NCI-H774 (cell line): ENCODE measurements at places on chromosomes 1 and 21.
A peak's percentile ranks its signal among the peaks of the same experiment; 100 is the strongest.

DNA sequence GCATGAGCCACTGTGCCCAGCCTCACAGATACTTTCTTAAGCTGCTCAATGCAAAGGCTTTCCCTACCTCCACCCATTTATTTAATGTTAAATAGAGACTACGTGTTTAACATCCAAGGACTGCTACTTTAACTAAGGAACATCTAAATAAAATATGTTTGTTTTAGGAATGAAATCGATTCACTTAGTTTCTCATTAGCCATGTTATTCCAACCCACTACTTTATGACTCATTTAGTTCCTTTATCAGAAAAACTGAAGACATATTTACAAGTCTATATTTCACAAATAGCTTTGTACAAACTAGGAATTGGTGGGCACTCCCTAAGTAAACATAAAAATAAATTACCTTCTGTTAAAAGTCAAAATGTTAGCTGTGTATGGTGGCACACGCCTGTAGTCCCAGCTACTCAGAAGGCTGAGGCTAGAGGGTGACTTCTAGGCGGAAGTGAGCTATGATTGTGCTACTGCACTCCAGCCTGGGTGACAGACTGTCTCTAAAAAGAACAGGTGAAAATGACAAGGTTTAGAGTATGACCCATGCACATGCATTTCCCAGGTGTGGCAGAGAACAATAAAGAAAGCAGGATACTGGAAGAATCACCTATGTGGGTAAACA is 39.9 kb upstream of the AK4 start:
- DNase-seq, result peak; percentile 84

- no peak for DNase-seq
Observed at GRCh38 chr1:217857061-217857460, 225.9 kb downstream of the SPATA17 start.

GRCh38 chr1:209433649-209434031 is 149.9 kb upstream of the CAMK1G start:
- no peak for DNase-seq

DNA sequence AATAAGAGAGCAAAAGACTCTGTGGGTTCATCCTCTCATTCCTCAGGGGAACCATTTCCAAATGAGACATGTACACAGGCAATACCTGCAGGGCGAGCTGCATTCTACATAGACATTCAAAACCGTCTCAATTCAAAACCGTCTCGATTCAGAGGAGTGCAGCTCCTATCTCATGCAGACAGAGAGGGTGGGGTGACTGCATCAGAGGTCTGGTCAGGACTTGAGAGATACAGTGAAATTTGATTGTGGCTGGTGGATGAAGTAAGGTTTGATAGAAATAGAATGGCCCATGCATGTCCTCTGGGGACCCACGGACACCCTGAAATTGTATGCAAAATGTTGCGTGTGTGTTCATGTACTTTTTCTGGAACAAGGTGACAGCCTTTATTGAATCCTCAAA is 27.3 kb downstream of the TEX35 start:
- DNase-seq, result no peak

GRCh38 chr21:37041706-37042271 is 31.1 kb downstream of the PIGP start:
- DNase-seq, result peak; percentile 56

DNA sequence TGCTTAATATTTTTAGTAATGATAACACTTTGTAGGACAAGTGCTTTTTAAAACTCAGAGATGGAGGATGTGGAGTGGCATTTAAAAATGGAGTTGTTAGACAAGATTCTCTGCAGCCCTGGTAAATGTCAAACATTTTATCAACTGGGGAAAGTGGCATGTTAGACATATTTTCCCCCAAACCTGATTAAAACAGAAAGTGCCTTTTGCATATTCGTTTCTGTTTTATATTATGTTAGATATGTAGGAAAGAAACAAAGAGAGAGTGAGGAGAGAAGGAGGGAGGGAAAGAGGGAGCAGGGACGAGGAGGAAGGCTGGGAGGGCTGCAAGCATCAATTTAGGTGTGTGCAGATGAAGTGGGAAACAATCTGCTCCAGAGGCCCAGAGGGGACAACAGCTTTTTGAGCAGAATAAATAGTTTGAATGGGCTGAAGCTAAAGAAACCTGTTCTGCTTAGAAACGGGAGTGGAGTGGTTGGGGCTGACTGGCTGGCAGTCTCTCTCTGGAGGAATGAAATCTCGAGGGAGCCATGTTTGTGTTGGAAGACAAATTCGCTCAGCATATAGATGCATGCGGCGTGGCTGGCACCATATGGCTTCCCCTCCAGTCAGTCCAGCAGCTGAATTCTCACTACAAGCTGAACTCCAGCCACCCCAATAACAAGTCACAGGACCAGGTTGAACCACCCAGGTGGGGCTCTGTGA is 502.2 kb downstream of the AJAP1 start:
- no peak for DNase-seq

DNA sequence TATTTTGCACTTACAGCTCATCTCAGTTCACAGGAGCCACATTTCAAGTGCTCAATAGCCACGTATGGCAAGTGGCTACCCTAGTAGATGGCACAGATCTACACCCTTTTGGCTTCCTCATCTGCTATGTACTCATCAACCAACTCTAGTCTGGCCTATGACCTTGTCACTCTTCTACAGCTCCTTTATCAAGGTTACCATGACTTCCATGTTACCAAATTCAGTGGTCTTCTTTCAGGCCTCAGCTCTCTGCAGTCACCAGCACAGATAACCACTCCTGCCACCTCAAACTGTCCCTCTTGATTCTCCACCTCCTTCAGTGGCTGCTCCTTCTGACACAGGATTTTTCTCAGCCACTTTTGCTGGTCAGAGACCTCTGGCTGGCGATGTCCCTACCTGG is 11.7 kb upstream of the USP48 start:
- DNase-seq, result no peak

DNA sequence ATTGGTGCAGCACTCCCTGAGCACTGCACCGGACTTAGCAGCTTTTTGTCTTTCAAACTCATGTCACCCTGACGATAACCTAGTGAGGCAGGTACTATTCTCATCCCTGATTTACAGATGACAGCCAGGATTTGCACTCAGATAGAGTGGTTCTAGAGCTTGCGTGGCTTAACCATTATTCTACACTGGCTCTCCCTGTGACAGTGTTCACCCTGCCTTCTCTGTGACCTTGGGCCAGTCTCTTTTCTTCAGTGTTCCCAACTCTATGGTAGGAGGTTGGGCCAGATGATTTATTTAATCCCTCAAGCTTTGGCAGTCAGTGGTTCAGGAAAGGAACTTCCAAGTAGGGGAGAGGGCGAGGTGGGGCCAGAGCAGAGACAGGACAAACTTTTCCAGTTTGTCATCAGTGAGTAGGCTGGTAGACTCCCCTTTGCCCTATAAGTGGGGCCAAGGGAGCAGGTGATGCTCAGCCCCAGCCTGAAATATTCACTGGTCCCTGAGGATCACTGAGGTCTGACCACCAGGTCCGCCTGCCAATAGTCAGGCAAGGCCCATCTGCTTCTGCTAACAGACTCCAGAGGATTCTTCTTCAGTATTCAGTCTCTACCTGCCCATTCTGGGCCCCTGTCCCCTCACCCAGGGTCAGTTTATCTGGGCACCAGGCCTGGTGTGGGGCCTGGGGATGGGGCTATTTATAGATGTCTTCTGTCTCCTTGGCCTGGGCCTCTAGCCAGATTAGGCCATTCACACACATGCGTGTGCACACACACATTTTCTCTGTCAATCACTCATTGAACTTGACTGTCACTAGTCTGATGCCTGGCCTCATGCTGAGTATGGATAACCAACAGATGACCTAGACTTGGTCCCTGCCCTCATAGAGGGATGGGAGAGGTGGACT is 8.8 kb upstream of the FABP3 start:
- DNase-seq, result no peak

- DNase-seq, result no peak
Observed at GRCh38 chr1:21028520-21029145, 148.1 kb downstream of the EIF4G3 start.

DNA sequence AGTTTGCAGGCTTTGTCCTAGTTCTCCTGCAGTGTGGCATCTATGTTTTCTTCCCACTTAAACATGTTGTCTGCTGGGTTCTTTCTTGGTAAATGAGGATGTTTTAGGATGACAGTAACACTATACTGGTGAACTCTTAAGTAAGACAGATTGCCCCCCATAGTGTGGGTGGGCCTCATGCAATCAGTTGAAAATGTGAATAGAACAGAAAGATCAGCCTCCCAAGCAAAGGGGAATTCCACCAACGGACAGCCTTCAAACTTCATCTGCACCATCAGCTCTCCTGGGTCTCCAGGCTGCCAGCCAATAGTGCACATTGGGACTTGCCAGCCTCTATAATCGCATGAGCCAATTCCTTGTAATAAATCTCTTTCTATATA is 10.7 kb upstream of the TARBP1 start:
- no peak for DNase-seq

GRCh38 chr1:218933513-218933912 is 240.2 kb upstream of the LYPLAL1 start:
- DNase-seq, result no peak

DNA sequence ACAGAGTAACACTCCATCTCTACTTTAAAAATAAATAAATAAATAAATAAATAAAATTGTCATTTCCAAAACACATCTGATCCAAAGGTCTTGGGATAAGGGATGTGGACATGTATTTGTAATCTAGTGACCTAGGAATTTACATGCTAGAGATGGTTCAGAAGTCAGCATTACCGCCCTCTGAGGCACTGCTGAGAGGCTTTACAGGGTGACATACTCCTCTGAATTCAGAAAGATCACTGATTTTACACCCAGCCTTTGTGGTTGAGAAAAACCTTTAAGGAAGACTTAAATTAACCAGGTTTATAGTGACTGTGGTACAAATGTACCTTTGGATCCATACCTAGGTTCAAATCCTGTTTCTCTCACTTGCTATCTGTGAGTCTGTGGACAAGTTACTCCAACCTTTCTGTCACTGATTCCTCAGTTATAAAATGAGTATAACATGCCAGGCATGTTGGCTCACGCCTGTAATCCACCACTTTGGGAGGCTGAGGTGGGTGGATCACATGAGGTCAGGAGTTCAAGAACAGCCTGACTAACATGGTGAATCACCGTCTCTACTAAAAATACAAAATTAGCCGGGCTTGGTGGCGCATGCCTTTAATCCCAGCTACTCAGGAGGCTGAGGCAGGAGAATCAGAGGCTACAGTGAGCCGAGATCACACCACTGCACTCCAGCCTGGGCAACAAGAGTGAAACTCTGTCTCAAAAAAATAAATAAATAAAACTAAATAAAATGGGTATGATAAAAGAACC is 20.1 kb downstream of the OSBPL9 start:
- no peak for DNase-seq

DNA sequence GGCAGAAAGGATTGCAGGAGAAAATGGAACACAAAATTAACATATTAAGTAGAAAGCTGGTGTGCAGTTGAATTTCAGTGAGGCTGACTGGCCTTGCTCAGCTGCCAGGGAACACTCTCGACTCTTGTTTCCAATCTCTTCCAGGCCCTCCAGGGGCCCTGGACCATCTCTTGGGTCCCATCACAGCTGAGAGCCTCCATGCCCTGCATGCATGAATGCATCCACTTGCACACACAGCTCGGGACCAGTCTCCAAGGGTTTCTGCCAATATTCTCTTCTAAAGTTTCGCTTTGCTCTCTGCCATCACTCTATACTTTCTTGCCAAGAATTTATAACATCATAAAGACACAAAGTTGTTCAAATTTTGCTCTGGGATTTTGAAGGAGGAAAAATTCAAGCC is 200.3 kb downstream of the DSCAM start:
- DNase-seq, result no peak

DNA sequence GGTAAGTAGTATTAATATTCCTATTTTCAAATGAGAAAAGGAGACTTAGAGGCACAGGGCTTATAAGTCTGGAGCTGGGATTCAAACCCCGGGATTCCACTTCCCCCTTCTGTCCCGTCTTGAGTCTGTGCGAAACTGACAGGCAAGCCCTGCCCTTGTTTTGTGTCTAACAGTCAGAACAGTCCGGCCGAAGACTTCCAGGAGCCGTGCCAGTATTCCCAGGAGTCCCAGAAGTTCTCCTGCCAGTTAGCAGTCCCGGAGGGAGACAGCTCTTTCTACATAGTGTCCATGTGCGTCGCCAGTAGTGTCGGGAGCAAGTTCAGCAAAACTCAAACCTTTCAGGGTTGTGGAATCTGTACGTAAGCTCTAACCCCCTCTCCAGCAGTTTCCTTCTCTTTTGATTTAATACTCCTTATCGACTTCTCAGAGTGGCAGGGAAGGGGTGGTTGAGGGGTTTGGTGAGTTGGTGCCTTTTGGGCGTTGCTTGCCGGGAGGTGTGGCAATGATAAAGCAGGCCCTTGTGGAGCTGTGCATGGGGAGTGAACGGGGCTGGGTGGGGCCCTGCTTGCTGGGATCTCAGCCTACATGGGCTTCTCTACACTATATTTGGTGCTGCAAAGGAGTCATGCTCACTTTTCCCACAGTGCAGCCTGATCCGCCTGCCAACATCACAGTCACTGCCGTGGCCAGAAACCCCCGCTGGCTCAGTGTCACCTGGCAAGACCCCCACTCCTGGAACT is 29.4 kb downstream of the IL6R start:
- no peak for DNase-seq

GRCh38 chr1:180620581-180620980 is 11.2 kb upstream of the XPR1 start:
- DNase-seq, result no peak

DNA sequence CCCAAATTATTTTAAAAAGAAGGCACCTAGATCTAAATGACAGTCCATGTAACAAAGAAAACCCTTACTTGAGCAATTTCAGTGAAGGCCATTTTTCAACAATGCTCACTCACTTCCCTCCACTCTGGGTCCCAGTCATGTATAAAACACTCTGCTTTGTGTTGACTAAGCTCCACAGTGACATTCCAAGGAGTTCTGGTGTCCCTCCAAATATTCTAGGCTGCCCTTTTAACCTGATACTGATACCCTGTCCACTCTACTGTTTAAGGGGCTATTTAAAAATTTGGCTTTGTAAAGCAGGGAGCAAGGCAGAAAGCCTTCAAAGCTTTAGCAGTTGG is 73.6 kb downstream of the GNG12 start:
- no peak for DNase-seq

DNA sequence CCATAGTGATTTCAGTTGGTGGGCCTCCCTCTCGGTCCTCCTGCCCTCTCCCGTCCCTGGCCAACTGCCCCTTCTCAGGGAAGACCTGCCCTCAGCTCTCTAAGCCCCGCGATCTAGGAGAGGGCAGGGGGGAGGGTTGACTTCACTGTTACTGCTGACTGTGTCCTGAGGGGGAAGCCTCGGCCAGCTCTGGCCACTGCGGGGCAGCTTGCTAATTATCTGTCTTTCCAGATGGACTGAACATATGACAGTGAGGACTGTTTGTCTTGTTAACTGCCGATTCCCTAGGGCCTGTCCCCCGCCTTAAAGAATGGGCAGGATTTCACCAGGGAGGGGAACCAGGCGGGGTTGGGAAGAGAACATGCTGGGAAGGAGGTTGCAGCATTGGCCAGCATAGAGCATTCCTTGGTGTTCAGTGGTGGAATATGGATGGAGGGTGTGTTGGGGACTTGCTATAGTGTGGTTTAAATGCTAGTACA is 22.9 kb downstream of the NIPAL3 start:
- DNase-seq, result no peak

DNA sequence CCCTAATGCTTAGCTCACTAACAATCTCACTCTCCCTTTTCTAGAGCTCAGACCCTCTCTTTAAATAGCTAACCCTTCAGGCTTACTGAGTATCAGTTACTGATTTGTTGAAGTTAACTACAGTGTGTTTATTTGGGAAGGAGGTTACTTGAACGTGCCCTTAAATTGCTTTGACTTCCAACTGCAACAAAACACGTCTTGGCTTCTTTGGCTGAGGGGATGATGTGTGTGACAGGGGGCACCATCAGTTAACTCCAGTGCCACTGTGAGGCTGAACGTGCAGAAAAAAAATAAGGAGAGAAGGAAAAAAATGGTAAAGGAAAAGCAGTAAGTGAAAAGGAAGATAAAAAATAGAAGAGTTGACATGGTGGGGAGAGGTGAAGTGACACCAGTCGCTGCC is 75.1 kb upstream of the NRIP1 start:
- DNase-seq, result no peak
